ENCODE measurements at places on chromosomes 3 and 15. TPM values are rescaled to one million over a fixed set of nuclear protein-coding genes. Genes with fewer than 3 reads are reported as not detected.

The MYZAP gene
- total RNA-seq, result 0.88 TPM

The PLSCR2 gene
- not detected for total RNA-seq

The ZDHHC3 gene
- total RNA-seq, result 38.5 TPM

GRCh38 chr3:167203062-167203461 lies 177.0 kb downstream of the ZBBX start:
- H3K27me3 ChIP-seq, result no peaks in the 10 kb centered on the region
- no peak overlapping the region for H3K27ac ChIP-seq
- no peak overlapping the region for H3K4me3 ChIP-seq
- no peaks in the 10 kb centered on the region for H3K36me3 ChIP-seq
- no peak for DNase-seq

GRCh38 chr3:123395235-123395634 lies 53.7 kb downstream of the ADCY5 start:
- H3K27me3 ChIP-seq, result peaks cover 21% of the 10 kb centered on the region
- no peak for DNase-seq
- H3K4me1 ChIP-seq, result no peaks in the 10 kb centered on the region

DNA sequence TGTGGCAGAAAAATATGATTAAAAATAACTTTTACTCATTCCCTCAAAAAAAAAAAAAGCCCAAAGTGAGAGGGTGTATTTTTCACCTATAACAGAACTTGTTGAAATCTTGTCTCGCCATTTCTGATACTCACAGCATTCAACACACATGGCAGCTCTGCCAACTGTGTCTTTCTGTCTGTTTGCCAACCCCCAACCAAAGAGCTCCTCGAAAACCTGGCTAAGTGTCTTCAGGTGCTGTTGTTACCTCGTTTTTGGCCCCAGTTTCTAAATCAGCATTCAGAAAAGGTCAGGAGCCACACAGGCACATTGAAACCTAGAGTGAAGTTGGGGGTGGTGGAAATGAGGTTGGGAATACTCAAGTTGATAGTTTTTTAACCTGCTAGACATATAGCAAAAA lies 123.5 kb downstream of the TMEM108 start:
- DNase-seq, result no peak
- no peak overlapping the region for H3K4me3 ChIP-seq
- peaks cover 9% of the 10 kb centered on the region for H3K27me3 ChIP-seq
- H3K36me3 ChIP-seq, result no peaks in the 10 kb centered on the region

GRCh38 chr3:120021523-120021922 lies 72.7 kb downstream of the GSK3B start:
- H3K36me3 ChIP-seq, result peaks cover 14% of the 10 kb centered on the region
- H3K4me1 ChIP-seq, result peaks cover 71% of the 10 kb centered on the region
- H3K4me3 ChIP-seq, result no peak overlapping the region
- DNase-seq, result no peak
- H3K27me3 ChIP-seq, result no peaks in the 10 kb centered on the region

DNA sequence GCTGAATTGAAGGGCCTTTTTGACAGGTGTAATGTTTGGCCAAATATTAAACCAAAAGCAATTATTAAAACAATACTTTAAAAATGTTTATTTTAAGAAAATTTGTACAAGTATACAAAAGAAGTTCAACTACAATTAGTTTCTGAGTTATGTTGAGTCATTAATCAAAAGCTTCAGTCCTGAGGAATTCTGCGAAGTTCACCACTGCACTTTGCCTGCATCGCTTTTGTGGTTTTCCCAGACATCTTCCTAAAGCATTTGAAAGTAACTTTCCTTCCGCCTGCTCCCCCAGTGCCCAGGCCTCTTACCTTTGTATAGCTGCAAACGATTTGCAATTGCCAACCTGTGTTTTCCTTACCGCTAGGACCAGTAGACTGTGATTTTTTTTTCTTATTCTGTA lies 69.5 kb downstream of the KCNAB1 start:
- H3K4me3 ChIP-seq, result no peak overlapping the region
- H3K27me3 ChIP-seq, result no peaks in the 10 kb centered on the region
- H3K36me3 ChIP-seq, result no peaks in the 10 kb centered on the region
- H3K27ac ChIP-seq, result no peak overlapping the region

- peak overlapping the region; percentile 18 for H3K27ac ChIP-seq
- DNase-seq, result no peak
- H3K4me1 ChIP-seq, result peaks cover 92% of the 10 kb centered on the region
- no peaks in the 10 kb centered on the region for H3K36me3 ChIP-seq
- H3K4me3 ChIP-seq, result peak overlapping the region; percentile 57
Measured at GRCh38 chr15:70264014-70264582, 166.4 kb upstream of the TLE3 start.

GRCh38 chr3:125437631-125438435 lies 62.7 kb upstream of the ZNF148 start:
- no peaks in the 10 kb centered on the region for H3K27me3 ChIP-seq
- H3K4me1 ChIP-seq, result no peaks in the 10 kb centered on the region
- no peak overlapping the region for H3K4me3 ChIP-seq
- no peak overlapping the region for H3K27ac ChIP-seq

GRCh38 chr15:99473981-99474906 lies 91.5 kb upstream of the MEF2A start:
- no peak overlapping the region for H3K4me3 ChIP-seq
- no peaks in the 10 kb centered on the region for H3K27me3 ChIP-seq
- H3K4me1 ChIP-seq, result peaks cover 69% of the 10 kb centered on the region
- no peak overlapping the region for H3K27ac ChIP-seq
- DNase-seq, result no peak
- no peaks in the 10 kb centered on the region for H3K36me3 ChIP-seq

DNA sequence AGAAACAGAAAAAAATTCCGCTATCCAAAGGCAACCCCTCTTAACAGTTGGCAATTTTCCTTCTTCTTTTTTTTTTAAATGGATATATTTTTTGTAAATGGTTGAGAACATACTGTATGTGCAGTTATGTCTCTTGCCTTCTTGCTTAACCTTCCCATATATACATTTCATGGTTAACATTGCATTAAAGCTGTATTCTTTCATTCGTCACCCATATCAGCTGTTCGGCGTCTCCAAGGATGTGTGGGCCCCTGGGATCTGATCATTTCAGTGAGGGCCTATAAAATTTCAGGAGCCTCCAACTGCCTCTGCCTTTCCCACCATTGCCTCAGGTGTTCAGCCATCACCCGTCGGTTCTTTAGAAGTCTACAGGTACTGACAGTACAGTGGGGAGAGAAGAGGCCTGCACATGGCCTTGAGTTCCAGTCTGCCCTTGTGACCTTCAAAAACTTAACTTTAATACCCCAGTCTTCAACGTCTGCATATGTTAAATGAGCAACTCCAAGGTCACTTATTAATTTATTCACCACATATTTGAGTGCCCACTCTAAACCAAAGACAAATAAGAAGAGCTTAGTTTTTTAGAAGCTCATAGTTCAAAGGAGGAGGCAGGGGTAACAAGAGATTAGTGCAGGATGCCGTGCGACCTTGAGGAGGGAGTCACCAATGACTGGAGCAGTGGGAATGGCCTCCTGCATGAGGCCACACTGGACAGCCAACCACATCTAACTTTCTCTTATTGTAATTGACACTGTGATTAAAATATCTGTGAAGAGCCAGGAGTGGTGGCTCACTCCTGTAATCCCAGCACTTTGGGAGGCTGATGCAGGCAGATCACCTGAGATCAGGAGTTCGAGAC lies 6.9 kb downstream of the ST6GAL1 start:
- no peak overlapping the region for H3K4me3 ChIP-seq
- no peak for DNase-seq
- peaks cover 76% of the 10 kb centered on the region for H3K36me3 ChIP-seq
- no peaks in the 10 kb centered on the region for H3K27me3 ChIP-seq
- no peak overlapping the region for H3K27ac ChIP-seq
